ENCODE measurements at places on chromosomes 4 and X.

DNA sequence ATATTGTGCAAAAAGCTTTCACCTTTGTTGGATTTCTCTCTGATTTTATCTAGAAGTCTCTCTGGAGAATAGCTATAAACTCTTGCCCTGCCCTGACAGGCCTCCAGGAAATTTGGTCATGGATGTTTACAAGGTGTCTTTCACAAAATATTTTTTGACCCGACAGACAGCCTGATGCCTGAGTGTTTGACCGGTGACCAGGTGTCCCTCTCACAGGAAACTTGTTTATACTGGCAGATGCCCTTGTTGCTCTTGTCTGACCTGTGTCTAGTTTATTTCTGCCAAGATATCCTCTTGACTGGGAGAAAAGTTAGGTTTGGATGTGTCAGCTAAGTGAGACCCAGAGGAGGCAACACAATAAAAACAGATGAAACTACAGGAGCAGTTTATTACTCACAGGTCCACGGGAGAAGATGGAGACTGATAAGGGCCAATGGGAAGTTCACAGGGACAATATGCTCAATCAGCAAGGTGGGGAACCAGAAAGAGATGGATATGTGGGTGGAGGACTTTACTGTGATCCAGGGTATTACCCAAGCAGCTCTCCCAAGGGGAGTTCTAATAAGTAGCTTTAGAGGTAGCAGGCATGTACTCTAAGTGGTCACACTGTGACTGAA lies 243.3 kb downstream of the ARAP2 start:
- no peak for DNase-seq

DNA sequence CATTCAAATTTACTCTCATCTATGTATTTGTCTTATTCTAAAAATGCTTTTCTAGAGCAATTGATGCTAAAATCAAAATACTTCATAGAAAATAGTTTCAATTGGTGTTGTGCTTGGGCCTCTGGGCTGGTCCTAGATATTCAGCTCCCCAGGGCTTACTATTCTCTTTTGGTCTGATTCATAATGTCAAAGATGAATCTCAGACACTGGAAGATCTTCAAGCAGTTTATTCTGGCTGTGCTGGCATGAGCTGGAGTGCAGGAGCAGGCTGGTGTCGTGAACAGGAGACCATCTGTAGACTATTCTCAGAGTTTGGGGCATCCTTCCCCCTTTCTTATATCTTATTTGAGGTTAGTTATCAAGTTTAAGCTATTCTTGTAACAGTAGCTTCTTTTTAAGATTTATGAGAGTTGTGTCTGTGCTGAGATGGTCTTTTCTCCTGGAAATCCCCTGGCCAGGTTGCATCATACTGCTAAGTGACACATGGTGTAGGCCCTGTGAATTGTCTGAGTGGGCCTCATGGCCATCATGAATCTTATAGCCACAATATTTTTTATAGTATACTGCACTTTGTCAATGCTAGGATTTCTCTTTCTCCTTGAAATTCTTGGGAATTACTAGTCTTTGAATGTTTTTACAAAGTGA lies 1624.0 kb upstream of the IGFBP7 start:
- no peak for DNase-seq

DNA sequence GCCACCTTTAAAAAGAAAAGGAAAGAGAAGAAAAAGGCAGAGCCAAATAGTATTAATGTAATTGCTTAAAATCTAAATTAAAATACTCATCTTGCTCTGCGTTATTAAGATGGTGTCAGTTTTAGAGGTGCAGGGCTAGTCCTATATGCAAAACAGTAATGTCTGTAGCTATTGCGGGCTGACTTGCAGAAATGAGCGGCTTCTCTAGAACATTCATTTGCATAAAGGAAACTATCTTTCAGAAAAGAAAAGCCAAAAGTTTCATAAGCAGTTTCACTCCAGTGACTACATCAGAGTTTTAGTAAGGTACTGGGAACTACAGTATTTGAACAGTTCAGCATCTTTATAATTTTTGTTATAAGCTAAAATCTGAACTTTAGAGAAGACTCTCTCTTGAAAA lies 6.0 kb downstream of the SMAD1 start:
- DNase-seq, result no peak

- no peak for DNase-seq
Observed at GRCh38 chrX:56503941-56504673, 59.3 kb upstream of the UBQLN2 start.

- DNase-seq, result no peak
Observed at GRCh38 chr4:4362991-4363697, 23.8 kb upstream of the NSG1 start.

DNA sequence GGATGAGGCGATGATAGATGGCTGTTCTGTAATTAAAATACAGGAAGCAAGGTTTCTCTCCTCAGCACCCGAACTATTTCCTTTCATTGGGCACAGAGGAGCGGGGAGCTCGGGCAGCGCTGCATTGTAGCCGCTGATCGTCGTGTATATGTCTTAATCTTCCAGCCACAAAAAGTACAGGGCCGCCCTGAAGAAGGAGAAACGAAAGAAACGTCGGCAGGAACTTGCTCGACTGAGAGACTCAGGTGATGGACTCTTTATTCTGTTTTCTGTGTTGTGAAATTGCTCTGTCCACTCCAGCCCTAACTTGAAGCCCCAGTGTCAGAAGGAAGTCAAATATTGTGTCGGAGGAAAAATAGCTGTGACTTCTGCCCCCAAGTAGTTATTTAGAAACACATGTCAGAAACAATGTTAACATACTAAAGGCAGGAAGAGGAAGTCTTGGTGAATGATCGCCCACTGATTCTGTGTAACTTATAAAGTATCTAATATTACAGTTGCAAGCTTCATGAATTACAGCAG lies 546 bp downstream of the ZRSR2 start:
- DNase-seq, result no peak

GRCh38 chrX:155534800-155535199 lies 76.4 kb upstream of the F8A3 start:
- no peak for DNase-seq

All from activated CD4-positive, alpha-beta T cell treated with anti-CD3 and anti-CD28 coated beads for 4 hours (primary cell).